ENCODE measurements at places on chromosomes 3 and 15.

- DNase-seq, result no peak
These were observed 17.5 kb upstream of the HHATL start for GRCh38 chr3:42720126-42720525.

DNA sequence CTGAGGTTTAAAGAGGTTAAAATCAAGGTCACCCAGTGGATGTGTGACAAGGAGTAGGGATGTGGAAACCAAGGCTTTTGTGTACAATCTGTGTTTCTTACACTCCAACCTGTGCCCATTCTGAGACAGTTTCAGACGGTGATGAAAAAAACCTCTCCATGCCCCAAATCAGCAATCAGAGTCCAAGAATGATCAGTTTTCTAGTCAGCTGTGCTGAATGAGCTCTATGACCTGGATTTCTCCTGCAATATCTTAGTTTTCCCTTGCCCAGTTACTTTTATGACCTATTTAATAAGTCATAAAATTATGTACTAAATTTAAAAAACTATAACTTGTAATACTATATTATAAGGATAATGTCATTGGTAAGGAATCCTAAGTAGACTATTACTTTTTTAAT, 37.5 kb upstream of the CBLB start:
- no peak for DNase-seq

DNA sequence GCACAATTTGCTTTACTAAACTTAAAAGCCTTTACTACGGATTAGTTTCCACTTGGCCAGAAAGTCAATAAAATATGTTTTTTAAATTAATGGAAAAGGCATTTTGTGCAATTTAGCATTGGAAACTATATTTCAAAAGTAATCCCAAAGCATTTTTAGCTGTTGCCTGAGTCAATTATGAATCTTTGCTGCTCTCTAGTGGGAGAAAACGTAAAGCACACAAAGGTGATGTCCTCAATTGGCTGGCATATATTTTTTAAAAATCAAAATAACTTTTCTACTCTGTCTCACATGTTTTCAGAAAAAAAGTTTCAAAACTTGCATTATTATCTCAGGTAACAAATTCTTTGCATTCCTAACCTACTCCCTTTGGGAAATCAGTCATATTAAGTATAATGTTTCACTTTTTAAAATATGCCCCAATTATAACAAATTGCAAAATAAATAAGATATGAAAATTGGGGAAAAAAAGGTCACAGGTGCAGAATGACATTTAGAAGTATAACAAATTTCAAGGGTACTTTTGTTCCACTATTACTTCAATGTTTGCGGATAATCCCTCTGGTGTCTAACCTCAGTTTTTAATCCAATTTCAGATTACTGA, 47.2 kb upstream of the TEX55 start:
- DNase-seq, result no peak

- no peak for DNase-seq
These were observed at the start of gene CSPG5 for GRCh38 chr3:47578691-47579632. TSS of gene CSPG5 (minus strand) at chr3:47578865. CDS start at chr3:47578693, 172 bp downstream.

GRCh38 chr3:40016391-40016790, 207.0 kb downstream of the MYRIP start:
- DNase-seq, result no peak

- no peak for DNase-seq
These were observed 76.6 kb downstream of the C3orf70 start for GRCh38 chr3:185076219-185076618.
